ENCODE measurements at places on chromosomes 1 and 21.

GRCh38 chr1:8649027-8649426, 168.4 kb downstream of the RERE start:
- no peak for DNase-seq

DNA sequence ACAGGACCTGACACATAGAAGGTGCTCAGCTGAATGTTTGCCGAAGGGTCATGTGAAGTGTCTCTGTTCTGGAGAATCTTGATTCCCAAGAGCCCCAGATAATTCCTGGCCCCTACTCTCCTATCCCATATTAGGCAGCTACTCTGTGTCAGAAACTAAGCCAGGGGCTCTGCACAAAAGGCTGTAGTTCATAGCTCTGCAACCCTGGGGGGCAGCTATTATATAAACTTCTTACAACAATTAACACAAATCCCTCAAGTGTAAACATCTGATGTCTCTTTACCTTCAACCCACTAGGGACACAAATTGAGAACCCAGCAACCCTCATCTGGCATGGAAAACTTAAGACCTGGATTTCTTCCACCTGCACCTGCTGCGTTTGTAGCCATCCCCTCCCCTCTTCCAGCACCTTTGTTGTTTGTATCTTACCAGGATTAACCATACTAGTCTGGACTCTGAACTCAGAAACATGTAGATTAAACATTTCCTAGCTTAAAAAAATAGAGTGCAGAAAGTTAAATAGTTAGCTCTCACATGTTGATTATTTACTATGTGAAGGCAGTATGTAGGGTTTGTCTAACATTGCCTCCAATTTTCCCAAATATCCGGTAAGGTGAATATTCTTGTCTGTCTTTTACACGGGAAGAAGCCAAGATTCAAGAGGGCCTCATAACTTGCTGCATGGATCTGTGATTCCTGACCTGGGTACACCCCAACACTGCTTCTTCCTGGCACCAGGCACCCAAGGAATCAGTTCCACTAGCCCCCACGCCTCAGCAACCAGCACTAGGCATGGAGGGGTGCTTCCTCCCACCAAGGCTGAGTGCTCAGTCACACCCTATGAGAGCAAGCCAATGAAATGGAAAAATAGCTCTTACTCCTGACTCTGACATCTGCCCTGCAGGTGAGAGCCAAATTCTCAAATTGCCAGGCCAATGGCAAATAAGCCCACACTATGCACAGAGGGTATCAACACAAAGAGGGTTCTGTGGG, 220.7 kb upstream of the HOOK1 start:
- no peak for DNase-seq

DNA sequence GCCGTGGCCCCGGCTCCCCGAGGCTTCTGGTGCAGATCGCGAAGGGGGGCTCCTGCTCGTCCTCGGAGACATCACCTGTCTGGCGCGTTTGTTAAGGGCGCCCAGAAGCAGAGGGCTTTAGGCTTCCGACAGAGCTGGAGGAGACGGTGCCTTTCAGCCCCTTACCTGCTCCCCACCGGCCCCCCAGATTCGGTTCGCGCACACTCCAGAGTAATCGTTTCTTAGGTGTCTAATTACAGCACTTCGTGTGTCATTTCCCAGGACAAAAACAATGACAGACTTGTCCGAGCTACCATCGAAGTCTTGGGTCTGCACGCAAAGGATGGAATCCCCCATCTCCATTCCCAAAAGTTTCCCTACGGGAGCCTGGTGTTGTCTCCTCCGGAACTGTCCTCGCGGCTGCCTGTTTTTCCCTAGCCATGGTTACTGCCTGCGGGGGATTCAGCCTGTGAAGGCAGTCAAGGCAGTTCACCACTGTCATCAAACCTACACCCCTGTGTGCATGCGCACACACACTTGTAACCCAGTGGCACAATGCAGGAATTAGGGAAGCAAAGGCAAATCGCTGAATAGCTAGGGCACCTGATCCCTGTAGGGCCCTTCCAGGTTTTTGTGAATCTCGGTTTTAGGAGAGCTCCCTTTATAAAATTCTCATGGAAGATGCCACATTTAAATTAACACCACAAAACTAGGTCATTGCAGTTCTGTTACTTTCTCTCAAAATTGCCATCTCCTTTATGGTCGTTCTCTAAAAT, 738 bp upstream of the CDC42BPA start:
- DNase-seq, result no peak

DNA sequence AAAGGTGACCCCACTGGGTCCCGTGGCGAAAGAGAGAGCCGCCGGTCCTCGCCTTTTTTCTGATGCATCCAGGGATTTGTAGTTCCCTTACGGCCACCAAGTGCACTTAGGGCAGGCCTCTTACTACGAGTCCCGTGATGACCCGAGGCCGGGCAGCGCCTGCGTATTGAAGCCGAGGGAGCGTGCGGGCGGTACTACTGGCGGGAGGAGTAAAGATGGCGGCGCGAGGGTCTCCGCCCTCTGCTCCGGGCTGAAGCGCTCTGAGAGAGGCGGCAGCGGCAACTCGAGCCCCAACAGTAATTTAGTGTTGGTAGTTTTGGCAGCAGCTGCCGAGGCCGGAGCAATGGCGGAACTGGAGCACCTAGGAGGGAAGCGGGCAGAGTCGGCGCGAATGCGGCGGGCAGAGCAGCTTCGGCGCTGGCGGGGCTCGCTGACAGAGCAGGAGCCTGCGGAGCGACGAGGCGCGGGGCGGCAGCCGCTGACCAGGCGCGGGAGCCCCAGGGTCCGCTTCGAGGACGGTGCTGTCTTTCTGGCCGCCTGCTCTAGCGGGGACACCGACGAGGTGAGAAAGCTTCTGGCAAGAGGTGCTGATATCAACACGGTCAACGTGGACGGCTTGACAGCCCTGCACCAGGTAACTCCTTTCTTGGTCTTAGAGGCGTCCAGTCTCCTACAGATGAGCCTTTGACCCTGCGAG, at the start of gene PPP1R12B:
PPP1R12B (plus strand) TSS at position 191 of the 697 bp plus-strand sequence; CDS start at position 344, 153 bp downstream.
- peak; percentile 97 for DNase-seq

DNA sequence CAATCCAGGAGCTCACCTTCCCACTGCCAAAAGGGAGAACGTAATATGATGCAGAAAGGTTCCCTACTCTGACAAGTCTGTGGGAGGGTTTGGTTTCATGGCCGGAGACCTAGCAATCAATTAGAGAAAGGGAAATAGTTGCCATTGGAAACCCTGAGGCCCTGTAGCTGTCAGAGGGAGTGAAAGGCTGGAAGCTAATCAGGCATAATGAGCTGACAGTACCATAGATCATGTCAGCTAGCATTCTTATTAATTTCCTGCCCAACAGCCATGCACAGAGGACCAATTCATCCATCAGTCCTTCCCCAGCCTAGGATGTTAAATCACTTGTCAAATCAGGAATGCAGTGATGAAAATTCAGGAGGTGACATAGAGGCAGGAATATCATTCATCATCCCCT, 527.3 kb downstream of the PLPP3 start:
- DNase-seq, result no peak

- DNase-seq, result no peak
Measured at GRCh38 chr1:167861664-167862381, 52.1 kb downstream of the ADCY10 start.

DNA sequence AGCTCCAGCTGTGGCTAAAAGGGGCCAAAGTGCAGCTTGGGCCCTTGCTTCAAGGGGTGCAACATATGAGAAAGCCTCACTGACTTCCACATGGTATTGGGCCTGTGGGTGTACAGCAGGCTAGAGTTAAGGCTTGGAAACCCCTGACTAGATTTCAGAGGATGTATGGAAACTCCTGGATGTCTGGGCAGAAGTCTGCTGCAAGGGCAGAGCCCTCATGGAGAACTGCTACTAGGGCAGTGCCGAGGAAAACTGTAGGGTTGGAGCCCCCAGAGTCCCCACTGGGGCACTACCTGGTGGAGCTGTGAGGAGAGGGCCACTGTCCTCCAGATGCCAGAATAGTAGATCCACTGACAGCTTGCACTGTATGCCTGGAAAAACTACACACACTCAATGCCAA, 69.5 kb downstream of the XCL2 start:
- no peak for DNase-seq

GRCh38 chr1:242088875-242089274, 90.0 kb upstream of the MAP1LC3C start:
- DNase-seq, result no peak
